ENCODE measurements at places on chromosomes 16 and 17.

- no peak for DNase-seq
Observed at GRCh38 chr17:83002118-83002805, 77.1 kb upstream of the METRNL start.

DNA sequence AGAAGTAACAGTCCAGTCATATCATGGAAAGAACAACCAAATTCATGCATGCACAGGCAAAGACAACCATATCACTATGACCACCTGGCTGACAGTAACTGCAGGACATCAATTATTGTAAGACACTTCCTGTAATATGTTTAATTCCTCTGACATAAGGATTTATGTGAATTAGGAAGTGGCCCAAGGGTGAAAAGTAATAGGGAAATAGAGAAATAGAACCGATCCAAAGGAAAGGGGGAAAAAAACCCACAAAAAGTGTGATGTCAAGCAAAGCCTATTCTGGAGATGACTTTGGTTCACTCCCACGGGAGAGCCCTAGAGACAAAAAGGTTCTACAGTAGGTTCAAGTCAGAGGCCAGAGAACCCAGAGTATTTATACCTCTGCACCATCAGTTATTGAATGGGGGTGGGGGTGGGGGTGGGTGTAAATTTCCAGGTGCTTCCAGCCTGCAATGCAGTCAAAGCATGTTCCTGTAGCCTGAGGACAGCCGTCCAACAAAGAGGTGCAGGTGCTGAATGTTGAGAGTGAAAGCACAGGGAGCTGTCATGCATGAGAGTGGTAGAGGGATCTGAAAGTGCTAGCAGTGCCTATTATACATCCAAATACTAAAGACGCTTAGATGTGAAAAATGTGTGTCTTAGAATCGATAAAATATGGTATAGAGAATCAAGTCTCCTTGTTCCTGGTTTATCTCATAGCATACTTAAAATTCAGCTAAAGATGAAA lies 95.6 kb upstream of the HLF start:
- no peak for DNase-seq

DNA sequence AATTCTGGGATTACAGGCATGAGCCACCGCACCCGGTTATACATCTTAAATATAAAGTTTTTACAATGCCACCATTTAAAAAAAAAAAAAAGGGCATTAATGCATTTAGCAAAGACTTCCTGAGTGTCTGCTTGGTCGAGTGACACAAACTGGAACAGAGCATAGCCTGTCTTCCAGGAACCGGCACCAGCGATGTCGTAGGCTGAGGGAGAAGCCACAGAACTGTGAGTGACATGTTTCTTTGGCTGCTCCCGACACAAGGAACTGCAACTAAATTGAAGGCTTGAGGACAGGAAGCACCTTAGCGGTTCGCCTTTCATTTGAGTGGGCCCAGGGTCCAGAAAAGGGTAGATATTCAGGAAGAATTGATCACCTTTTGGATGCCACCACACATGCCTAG lies 717.8 kb downstream of the MAF start:
- DNase-seq: no peak

GRCh38 chr17:17186051-17186450 lies 20.1 kb downstream of the PLD6 start:
- DNase-seq: no peak

DNA sequence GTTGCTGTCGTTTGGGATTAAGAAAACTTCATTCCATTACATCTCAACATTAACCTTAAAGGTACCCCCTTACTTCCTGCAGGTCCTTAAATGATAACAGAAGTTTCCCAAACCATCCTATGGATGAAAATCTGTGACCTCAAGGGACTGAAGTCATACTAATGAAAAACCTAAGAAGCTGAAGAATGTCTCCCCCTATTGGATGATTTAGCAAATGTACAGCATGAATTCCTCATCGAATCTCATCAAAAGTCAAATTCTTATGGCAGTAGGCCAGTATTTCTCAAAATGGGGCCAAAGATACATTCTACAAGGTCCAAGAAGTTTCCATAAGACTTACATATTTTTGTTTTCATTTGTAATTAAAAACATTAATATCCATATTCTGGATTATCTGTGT lies 13.5 kb downstream of the SCO1 start:
- DNase-seq: no peak

- DNase-seq: no peak
Observed at GRCh38 chr16:67415872-67416793, at the start of gene ZDHHC1. ZDHHC1 (minus strand) TSS chr16:67416477; CDS start chr16:67407775, 8,702 bp downstream.

GRCh38 chr17:57605675-57606105 lies 139.4 kb downstream of the CCDC182 start:
- DNase-seq: peak; percentile 66

GRCh38 chr16:29819506-29819905 lies 756 bp upstream of the MVP start:
- DNase-seq: no peak

- DNase-seq: no peak
Observed at GRCh38 chr17:49928837-49929475, 40.0 kb upstream of the DLX4 start.

DNA sequence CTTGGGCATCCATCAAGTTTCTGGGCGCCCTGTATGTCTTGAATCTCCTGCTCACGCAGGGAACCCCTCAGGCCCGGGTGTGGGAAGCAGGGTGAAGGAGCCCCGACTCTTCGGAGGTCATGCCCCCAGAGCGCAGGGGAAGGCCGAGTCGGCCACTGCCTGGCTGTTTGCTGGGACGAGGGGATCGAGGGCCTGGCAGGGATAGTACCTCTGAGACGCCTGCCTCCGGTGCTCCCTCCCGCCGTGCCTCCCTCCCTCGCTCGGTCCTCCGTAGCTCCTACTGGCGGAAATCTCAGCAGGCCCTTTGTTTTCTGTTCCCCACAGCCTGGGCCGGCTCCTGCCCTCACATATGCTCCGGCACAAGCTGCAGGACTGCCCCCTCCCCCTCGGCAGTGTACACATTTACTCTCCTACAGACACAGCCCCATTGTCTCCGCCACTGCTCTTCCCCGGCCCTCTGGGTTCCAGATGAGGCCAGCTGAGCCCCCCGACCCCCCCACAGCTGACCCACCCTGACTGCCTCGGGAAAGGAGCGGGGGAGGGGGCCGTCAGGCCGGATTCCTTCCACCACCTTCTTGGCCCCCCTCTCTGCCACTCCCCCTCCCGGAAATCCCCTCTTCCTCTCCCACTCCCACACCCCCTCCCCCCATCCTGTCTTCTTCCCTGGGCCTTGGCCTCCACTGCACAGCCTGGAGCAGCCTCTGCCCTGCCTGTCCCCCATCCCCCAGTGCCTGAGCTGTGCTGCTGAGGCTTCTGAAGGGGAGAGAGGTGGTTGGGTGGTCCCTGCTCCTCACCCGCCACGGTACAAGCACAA lies 1.4 kb downstream of the TRAF4 start:
- DNase-seq: no peak

GRCh38 chr17:75077496-75078283 lies 10.1 kb upstream of the SLC16A5 start:
- DNase-seq: no peak

- DNase-seq: no peak
Observed at GRCh38 chr16:1057252-1057932, 15.2 kb upstream of the SSTR5 start.

- no peak for DNase-seq
Observed at GRCh38 chr17:67440277-67441051, 63.4 kb downstream of the PITPNC1 start.

DNA sequence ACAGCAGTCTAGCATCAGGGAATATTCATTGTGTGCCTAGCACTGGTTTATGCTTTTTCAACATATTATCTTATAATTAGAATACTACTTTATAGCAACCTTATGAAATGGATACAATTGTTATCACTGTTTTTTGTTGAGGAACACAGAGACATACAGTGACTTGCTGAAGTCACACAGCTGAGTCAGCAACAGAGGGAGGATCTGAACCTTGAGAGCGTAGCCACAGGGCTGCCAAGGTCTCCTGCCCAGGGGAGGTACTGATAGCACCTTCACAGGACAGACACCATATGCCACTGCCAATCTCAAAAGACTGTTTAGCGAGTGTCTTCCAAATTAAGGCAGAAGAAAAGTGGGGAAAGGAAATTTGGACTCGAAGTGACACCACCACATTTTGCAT lies 63.0 kb downstream of the GTF3C1 start:
- no peak for DNase-seq

DNA sequence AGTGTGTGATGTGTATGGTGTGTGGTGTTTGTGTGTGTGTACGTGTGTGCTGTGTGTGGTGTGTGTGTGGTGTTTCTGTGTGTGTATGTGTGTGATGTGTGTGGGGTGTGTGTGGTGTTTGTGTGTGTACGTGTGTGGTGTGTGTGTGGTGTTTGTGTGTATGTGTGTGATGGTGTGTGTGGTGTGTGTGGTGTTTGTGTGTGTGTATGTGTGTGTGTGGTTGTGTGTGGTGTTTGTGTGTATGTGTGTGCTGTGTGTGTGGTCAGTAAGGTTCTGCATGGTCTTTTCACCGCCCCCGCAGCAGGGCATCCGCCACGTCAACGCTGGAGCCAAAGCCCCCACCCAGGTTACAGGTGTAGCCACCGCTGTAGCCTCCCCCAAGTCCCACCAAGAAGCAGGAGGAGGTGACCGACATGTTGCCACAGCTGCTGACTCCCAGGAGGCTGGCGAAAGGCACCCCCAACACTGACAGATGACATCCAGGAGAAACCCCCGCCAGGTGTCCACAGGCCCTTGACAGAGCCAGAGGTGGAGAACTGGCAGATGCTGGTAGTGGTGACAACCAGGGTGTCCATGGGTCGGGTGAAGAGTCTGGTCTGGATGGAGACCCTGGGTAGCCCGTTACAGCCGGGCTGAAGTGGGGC lies 9.3 kb upstream of the KRT17 start:
- DNase-seq: no peak

DNA sequence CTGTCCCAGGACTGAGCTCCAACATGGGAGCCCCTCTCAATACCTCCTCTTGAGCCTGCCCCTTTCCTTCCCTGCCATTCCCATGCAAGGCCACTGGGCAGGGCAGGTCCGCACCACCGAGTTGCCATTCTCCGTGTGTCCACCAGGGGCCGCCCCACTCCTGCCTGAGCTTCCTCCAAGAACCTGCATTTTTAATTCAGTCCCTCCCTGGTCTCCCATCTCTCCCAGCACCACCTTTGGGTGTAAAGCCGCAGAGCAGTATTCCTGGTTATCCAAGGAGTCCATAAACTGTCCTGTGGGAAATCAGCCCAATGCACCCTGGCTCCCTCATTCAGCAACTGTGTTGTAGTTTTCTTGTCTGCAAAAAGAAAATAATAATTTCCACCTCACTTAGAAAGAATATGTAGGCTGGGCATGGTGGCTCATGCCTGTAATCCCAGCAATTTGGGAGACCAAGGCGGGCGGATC lies 15.9 kb upstream of the ANKRD40CL start:
- peak; percentile 68 for DNase-seq

- no peak for DNase-seq
Observed at GRCh38 chr16:83363521-83363920, 444.3 kb upstream of the HSBP1 start.

DNA sequence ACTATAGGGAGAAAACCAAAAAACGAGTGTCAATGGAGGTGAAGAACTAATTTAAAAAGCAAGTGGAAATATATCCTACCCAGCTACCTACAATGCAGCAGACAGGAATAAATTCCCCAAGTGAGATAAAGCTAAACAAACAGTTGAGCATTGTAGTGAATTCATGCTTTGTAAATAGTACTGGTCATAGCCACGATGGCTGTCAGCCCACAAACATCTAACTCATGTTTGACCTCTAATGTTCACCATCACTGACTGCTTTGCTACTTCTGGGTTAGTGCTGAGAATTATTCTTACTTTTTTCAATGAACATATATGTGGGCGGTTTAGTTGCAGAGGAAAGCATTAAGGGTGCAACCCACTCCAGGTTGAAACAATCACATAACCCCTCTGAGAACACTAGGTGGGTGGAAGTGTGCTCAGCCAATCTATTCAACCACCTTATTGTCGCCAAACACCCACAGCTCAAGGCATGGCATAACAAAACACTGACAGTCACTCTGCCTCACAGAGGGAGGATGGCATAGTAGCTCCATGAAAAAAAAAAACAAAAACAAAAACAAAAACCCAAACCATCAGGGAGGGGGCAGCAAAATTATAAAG lies 264.1 kb downstream of the ZFHX3 start:
- DNase-seq: no peak

GRCh38 chr16:77113835-77114234 lies 77.2 kb upstream of the MON1B start:
- DNase-seq: no peak

GRCh38 chr16:67893743-67894399 lies 817 bp downstream of the PSKH1 start:
- DNase-seq: no peak

DNA sequence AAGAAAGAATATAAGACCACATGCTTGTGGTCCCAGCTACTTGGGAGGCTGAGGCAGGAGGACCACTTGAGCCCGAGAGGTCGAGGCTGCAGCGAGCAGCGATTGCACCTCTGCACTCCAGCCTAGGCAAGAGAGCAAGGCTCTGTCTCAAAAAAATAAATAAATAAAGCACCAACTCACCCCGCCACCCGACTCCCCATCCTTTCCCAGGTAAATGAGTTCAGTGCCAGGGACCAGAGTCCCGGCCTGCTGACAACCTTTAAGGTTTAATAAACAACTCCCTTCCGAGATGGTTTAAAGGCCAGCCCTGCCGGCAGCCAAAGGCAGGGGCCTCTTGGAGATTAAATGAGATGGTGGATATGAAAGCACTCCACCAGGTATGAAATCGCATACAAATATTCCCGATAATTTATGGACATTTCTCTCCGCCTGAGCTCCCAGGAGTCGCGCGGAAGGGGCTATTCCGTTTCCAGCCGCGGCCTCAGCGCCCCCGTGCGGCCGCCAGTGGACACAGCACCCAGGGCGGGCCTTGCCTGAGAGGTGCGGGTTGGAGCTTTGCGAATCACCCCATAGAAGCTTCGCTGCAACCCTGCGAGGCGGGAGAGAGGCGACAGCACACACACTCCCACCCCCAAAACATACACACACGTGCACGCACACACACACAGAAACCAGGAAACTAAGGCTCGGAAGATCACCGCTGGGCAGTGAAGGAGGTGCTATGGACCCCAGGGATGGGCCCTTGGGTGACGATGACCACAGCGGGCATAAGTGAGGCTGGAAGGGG lies 4.0 kb upstream of the RPL38 start:
- no peak for DNase-seq

DNA sequence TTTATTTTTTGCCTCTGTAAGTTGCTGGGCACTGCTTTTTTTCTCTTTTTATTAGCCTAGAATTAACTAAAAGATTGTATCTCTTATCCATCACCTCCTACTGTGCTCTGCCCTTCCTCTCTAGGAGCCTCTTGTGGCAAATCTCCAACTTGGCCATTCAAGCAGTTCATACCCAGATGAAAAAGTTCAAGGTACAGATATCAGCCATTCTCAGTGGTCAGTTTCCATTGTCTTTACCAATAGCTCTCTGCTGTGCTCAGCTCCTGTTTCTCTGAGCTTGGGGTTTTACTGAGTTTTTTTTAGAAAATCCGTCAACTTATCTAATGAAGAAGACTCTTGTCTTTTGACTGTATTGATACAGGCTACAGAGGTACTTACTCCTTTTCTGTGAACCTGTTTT lies 15.6 kb downstream of the MOSMO start:
- no peak for DNase-seq

GRCh38 chr17:8405499-8406016 lies 7.9 kb upstream of the RNF222 start:
- no peak for DNase-seq

All from left renal pelvis (tissue), 4 donors.